ENCODE measurements at places on chromosomes 2 and 18. TPM values are rescaled to one million over a fixed set of nuclear protein-coding genes. Genes with fewer than 3 reads are reported as not detected.

MDH1 gene
- 298 TPM for polyA plus RNA-seq

CLEC4F gene
- polyA plus RNA-seq = not detected

TRIM54 gene
- not detected for polyA plus RNA-seq

RDH14 gene
- 35.4 TPM for polyA plus RNA-seq

SULT1C4 gene
- not detected for polyA plus RNA-seq

STAT4 gene
- 28.8 TPM for polyA plus RNA-seq

MATN3 gene
- not detected for polyA plus RNA-seq

LRRTM4 gene
- polyA plus RNA-seq = not detected

WIPF1 gene
- 99.1 TPM for polyA plus RNA-seq

MC2R gene
- not detected for polyA plus RNA-seq

INO80D gene
- 6.7 TPM for polyA plus RNA-seq

RAB6D gene
- polyA plus RNA-seq = 0.06 TPM

SERPINB3 gene
- polyA plus RNA-seq = not detected

GALR1 gene
- not detected for polyA plus RNA-seq

CRYBA2 gene
- polyA plus RNA-seq = not detected

SOS1 gene
- polyA plus RNA-seq = 15.2 TPM

AKAIN1 gene
- polyA plus RNA-seq = not detected

EPB41L5 gene
- polyA plus RNA-seq = 3.5 TPM

TRAF3IP1 gene
- polyA plus RNA-seq = 3.1 TPM

C2orf66 gene
- not detected for polyA plus RNA-seq

DCTN1 gene
- 58.9 TPM for polyA plus RNA-seq

TRPM8 gene
- not detected for polyA plus RNA-seq

LRATD1 gene
- not detected for polyA plus RNA-seq

NGEF gene
- polyA plus RNA-seq = 0.21 TPM

SAG gene
- not detected for polyA plus RNA-seq

DSG4 gene
- not detected for polyA plus RNA-seq

ALLC gene
- not detected for polyA plus RNA-seq

GPBAR1 gene
- polyA plus RNA-seq = not detected

RBM44 gene
- polyA plus RNA-seq = 0.28 TPM

CACNB4 gene
- not detected for polyA plus RNA-seq

ABCG5 gene
- polyA plus RNA-seq = not detected

PLCD4 gene
- polyA plus RNA-seq = not detected

LAPTM4A gene
- 134 TPM for polyA plus RNA-seq

NPPC gene
- not detected for polyA plus RNA-seq

RAPGEF4 gene
- not detected for polyA plus RNA-seq

PDE1A gene
- polyA plus RNA-seq = not detected

STRN gene
- 12.3 TPM for polyA plus RNA-seq

STARD6 gene
- polyA plus RNA-seq = 0.55 TPM

RETREG2 gene
- polyA plus RNA-seq = 66.7 TPM

CIDEA gene
- polyA plus RNA-seq = not detected

SERPINB7 gene
- polyA plus RNA-seq = not detected

GLB1L gene
- not detected for polyA plus RNA-seq

LANCL1 gene
- polyA plus RNA-seq = 24.1 TPM

RTP5 gene
- polyA plus RNA-seq = not detected

TGFA gene
- polyA plus RNA-seq = not detected

USP40 gene
- 4.9 TPM for polyA plus RNA-seq

KCNJ3 gene
- not detected for polyA plus RNA-seq

SDC1 gene
- not detected for polyA plus RNA-seq

HJURP gene
- 1.4 TPM for polyA plus RNA-seq

REG1B gene
- polyA plus RNA-seq = not detected

CPLX4 gene
- polyA plus RNA-seq = not detected

CCBE1 gene
- not detected for polyA plus RNA-seq

UPP2 gene
- polyA plus RNA-seq = not detected

C2orf15 gene
- 2.6 TPM for polyA plus RNA-seq

CHRNA1 gene
- not detected for polyA plus RNA-seq

TFCP2L1 gene
- polyA plus RNA-seq = not detected

EML4 gene
- polyA plus RNA-seq = 83.7 TPM

FARSB gene
- 25.0 TPM for polyA plus RNA-seq

PARD6G gene
- polyA plus RNA-seq = 0.36 TPM

PRSS56 gene
- not detected for polyA plus RNA-seq
